ENCODE measurements at places on chromosomes 6 and 20. TPM values are rescaled to one million over a fixed set of nuclear protein-coding genes. Genes with fewer than 3 reads are reported as not detected.

Gene PRSS16
- total RNA-seq: not detected

Gene TDRD6
- total RNA-seq: 2.0 TPM

Gene MYCT1
- 4.5 TPM for total RNA-seq

Gene OPN5
- not detected for total RNA-seq

Gene PLN
- total RNA-seq: 0.14 TPM

Gene MAN1A1
- total RNA-seq: 209 TPM

Gene REM1
- 0.19 TPM for total RNA-seq

Gene ADGB
- total RNA-seq: 0.23 TPM

Gene TNXB
- total RNA-seq: 6.8 TPM

Gene HLA-DMB
- total RNA-seq: 8.1 TPM

Gene OOEP
- not detected for total RNA-seq

Gene SPATA25
- 7.6 TPM for total RNA-seq

Gene ZNF391
- 0.17 TPM for total RNA-seq

Gene POU5F1
- total RNA-seq: not detected

Gene ABRACL
- total RNA-seq: 18.6 TPM

Gene KIF3B
- total RNA-seq: 8.3 TPM

Gene CDSN
- not detected for total RNA-seq

Gene DEFB128
- not detected for total RNA-seq

Gene GPR6
- total RNA-seq: not detected

Gene ENPP3
- 0.75 TPM for total RNA-seq

Gene EEF1A2
- 0.05 TPM for total RNA-seq

Gene ULBP1
- under 0.01 TPM for total RNA-seq

Gene RSPH4A
- total RNA-seq: not detected

Gene STX11
- 4.9 TPM for total RNA-seq

Gene SLA2
- total RNA-seq: 1.6 TPM

Gene NOX3
- not detected for total RNA-seq

Gene TRIM15
- 1.6 TPM for total RNA-seq

Data from liver (tissue), 10 donors.